ENCODE measurements at places on chromosomes 3 and 15. TPM values are rescaled to one million over a fixed set of nuclear protein-coding genes. Genes with fewer than 3 reads are reported as not detected.

GRCh38 chr3:134976948-134977347 is 181.9 kb downstream of the EPHB1 start:
- DNase-seq = no peak

DNA sequence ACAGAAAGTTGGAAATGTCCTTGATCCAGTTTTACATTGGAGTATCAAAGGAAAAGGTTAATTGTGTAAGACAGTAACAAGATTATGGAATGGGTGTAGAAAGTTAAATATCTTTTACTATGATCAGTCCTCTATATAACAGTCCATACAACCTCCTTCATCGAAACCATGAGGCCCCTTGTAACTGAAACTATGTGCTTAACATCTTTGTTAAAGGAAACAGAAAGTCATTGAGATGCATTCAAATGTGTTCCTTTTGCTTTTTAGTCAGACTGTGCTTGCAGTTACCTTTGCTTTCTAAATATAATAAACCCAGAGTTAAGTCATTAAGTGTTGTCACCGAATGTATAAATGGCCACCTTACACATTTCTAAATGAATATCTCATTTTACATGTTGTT is 1298.5 kb downstream of the ROBO2 start:
- DNase-seq = no peak

GRCh38 chr3:189631409-189631808 is 220 bp downstream of the TP63 start:
- no peak for DNase-seq

DNA sequence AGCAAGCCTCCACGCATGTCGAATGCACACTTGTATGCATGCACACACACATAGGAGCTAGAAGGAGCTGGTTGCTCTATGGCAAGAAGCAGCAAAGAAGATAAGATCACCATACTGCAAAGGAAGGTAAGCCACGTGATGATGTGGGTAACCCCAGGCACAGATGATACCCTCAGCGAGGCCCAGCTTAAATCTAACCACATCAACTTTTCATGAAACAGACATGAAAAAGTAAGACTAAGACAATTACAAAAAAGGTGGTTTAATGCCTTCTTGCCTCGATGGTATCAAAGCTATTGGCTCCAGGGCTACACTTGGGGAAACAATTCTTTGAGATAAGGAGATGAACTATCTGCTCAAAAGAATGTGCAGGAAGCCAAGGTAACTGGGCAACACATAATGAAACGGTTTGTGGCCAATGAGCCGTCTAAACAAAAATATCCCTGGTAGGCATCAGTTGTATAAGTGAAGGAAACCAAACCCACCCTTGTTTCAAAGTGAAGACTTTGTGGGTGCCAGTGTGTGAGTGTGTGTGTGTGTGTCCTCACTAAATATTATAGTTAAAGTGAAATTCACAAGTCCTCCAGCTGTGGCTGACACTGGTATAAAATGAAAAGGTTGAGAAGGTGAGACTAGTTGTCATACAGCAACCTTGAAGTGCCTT is 365.7 kb upstream of the ICE2 start:
- no peak for DNase-seq

The THAP10 gene
- 10.4 TPM for polyA plus RNA-seq

The WNT7A gene
- polyA plus RNA-seq = not detected

DNA sequence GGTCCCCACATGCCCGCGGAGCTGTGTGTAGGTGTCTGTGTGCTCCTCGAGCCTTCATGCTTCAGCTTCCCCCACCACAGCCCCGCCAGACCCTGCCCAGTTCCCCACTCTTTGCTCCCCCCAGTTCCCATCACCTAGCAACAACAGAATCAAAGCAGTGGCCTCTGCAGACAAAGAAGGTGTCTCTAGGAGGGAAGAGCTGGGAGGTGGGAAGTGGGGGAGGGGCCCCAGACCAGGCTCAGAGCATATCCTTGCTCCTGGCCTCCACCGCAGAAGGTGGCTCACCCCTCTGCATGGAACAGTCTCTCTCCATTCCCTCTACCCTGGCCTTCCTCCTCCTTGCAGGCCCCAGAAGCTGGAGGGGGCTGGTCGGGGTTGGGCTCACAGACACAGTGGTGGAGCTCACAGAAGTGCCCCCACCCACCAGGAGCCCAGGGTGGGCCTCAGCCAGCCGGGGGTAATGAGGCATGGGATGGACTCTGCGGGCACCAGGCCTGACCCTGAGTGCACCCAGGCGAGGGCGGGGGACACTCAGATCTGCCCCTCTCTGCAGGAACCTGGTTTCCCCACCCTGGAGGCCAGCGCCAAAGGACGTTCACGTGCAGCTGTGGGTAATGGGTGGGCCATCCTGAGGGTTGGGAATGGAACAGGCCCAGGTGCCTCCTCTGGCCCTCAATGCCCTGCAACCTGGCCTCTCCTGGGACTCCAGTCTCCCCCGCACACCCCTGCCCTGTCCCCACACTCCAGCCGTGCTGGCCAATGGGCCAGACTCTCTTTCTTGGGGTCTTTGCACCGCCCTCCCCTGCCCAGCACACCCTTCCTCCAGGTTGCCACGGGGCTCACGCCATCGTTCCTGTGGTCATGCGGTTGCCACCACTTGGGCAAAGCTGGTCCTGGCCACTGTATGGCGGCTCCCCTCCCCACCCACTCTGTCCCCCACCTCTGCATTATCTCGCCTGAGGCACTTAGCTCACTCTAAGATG is 53.4 kb downstream of the TPRA1 start:
- DNase-seq = no peak

The PFN2 gene
- 456 TPM for polyA plus RNA-seq

All from renal cortex interstitium (tissue), 15 donors.